ENCODE measurements at places on chromosomes 6 and 20.

DNA sequence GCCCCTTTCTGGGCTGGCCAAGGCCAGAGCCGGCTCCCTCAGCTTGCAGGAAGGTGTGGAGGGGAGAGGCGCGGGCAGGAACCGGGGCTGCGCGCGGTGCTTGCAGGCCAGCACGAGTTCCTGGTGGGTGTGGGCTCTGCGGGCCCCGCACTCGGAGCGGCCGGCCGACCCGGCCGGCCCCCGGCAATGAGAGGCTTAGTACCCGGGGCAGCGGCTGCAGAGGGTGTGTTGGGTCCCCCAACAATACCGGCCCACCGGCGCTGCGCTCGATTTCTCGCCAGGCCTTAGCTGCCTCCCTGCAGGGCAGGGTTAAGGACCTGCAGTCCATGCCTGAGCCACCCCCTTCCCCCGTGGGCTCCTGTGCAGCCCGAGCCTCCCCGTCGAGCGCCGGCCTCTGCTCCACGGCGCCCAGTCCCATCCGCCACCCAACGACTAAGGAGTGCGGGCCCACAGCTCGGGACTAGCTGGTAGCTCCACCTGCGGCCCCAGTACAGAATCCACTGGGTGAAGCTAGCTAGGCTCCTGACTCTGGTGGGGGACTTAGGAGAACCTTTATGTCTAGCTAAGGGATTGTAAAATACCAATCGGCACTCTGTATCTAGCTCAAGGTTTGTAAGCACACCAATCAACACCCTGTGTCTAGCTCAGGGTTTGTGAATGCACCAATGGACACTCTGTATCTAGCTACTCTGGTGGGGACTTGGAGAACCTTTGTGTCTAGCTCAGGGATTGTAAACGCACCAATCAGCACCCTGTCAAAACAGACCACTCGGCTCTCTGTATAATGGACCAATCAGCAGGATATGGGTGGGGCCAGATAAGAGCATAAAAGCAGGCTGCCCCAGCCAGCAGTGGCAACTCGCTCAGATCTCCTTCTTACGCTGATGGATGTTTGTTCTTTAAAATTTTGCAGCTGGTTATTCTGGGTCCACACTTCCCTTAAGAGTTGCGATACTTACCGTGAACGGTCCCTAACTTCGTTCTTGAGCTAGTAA, 167.4 kb upstream of the RREB1 start:
- H3K4me3 ChIP-seq, result no peak overlapping the region
- no peaks in the 10 kb centered on the region for H3K36me3 ChIP-seq
- no peak overlapping the region for H3K27ac ChIP-seq

DNA sequence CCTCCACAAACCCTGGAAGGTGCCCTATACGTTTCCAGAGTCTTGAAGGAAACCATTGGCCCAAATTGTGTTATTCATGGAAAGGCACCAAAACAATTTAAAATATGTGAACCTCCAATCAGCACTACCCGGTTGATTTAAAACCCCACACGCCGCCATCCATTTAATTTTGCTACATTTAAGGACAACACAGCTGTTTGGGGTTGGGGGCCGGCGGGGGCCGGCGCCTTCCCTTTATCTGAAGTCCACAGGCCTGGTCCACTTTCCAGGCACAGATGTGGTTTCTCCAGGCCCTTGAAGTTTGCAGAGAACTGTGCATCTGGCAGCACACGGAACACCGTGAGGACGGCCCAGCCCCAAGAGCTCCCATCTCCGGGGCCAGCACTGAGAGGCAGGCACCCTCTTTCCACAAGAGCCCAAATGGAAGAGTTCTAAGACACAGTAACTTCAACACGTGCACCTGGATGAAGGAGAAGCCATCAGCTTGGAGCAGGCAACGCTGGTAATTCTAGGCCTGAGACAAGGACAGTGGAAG, 16.8 kb upstream of the FRMD1 start:
- no peaks in the 10 kb centered on the region for H3K36me3 ChIP-seq
- no peak for DNase-seq
- peaks cover 16% of the 10 kb centered on the region for H3K27me3 ChIP-seq
- H3K4me3 ChIP-seq, result no peak overlapping the region

DNA sequence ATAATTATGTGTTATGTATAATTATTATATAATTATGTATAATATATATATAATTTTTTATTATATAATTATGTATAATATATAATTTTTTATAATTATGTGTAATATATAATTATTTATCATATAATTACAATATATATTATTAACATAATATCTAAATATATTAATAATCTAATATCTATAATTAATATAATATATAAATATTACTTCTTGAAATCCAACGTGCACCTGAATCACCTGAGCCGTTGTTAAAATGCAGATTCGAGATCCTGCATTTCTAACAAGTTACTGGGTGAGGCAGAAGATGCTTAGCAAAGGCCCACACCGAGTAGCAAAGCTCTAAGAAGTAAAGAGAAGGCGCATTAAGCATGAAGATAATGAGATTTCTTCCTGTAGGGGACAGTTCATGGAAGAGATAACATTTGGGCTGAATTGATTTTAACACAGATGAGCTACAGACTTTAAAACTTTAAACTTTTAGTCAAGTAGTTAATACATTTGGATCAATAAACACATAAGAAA, 406.4 kb upstream of the PLCB4 start:
- no peaks in the 10 kb centered on the region for H3K36me3 ChIP-seq
- no peaks in the 10 kb centered on the region for H3K27me3 ChIP-seq
- H3K27ac ChIP-seq, result no peak overlapping the region
- DNase-seq, result no peak

- H3K36me3 ChIP-seq, result peaks cover 48% of the 10 kb centered on the region
- peak overlapping the region; percentile 61 for H3K4me3 ChIP-seq
- H3K4me1 ChIP-seq, result peaks cover 85% of the 10 kb centered on the region
- H3K27ac ChIP-seq, result peak overlapping the region; percentile 95
- DNase-seq, result peak; percentile 71
These were observed 13.9 kb downstream of the DEF6 start for GRCh38 chr6:35311390-35312075.

DNA sequence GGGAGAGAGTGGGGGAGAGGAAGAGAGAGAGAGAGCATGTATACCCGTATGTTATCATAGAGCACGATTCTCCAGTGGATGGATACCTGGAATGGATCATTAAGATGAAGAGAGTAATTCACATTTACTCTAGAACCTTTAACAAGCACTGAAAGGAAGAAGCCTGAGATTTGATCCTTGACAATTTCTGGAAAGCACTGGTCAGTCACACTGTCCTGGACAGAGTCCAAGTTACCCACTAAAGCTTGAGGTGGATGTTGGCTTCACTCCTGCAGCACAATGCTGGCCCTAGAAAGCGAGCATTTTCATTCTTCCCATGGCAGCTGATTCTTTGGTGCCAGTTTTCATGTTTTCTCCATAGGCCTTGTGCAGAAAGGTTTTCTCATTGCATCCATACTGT, 25.6 kb downstream of the NFYA start:
- no peak overlapping the region for H3K4me3 ChIP-seq
- no peaks in the 10 kb centered on the region for H3K27me3 ChIP-seq
- H3K4me1 ChIP-seq, result peaks cover 2% of the 10 kb centered on the region
- peaks cover 52% of the 10 kb centered on the region for H3K36me3 ChIP-seq
- no peak for DNase-seq

All from activated naive CD4-positive, alpha-beta T cell treated with anti-CD3 and anti-CD28 coated beads for 36 hours (primary cell).